Mesenteric fat pad (tissue), 1 donor: ENCODE measurements at places on chromosomes 7 and 10. TPM values are rescaled to one million over a fixed set of nuclear protein-coding genes. Genes with fewer than 3 reads are reported as not detected.

DNA sequence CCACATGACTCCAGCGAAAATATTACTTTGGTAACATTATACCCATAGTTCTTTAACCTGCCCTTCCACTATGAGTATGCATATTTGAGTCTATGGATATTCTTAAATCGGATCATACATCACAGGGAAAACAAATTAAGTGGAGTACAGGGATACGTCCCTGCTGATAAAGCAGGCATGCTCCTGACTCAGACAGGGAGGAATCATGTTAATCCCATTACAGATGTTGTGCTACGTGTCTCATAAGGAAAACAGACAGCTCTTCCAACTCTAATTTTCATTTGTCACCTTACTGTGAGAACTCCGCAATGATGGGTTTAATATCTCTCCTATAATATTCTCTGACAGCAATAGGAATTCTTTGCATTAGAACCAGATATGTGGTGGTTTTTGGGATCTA lies 469.5 kb upstream of the POM121L12 start:
- DNase-seq, result no peak

DNA sequence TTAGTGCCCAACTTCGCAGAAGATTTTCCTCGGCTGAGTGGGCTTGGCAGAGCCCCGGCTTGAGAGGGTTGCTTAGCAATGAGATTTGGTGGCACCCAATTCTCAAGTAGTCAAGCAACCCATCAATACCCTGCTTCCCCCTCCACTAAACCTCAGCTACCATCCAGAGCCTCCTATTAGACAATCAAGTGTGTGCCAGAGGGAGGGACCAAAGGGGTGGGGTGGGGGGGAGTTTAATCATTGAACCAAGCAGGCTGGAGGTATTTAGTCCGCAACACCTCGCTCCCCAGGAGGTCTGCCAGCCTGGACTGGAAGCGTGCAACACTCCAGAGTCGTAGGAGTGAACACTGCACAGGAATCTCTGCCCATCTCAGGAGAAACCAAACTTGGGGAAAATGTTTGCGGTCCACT lies at the start of gene HKDC1:
TSS of gene HKDC1 (plus strand) at position 292 of the 411 bp plus-strand sequence. CDS start at position 396, 104 bp downstream.
- DNase-seq, result no peak

- DNase-seq, result peak; percentile 74
Observed at GRCh38 chr7:19144661-19145433, at the start of gene FERD3L. FERD3L (minus strand) TSS chr7:19145421; CDS start chr7:19145362, 59 bp downstream.

GRCh38 chr10:103877861-103878260 lies 22.5 kb upstream of the SH3PXD2A start:
- DNase-seq, result no peak

- no peak for DNase-seq
Observed at GRCh38 chr7:2087744-2088143, 145.0 kb downstream of the MAD1L1 start.

- DNase-seq, result no peak
Observed at GRCh38 chr10:113384181-113384580, 168.7 kb upstream of the HABP2 start.

GRCh38 chr7:1716263-1717094 lies 46.4 kb downstream of the ELFN1 start:
- no peak for DNase-seq

DNA sequence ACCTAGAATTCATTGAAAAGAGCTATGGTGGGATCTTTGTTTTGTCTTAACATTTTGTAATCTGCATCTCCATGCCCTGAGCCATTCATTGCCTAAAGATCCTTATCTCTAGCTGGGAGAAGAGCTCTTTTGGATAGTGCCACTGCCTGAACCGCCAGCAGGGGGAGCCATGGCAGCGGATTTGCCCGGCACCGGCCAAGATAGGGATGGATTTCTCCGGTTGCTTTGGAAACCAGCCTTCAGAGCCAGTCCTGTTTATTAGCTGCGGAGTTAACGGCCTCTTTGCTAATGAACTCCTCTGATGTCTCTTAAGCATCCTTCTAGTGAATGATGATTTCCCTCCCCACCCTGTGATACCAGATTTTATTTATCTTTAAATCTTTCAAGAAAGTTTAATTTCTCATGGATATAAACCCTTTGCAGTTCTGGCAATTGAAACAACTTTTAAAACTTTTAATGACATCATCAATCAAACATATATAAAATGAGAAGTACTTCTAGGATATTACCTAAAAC lies 58.2 kb upstream of the LYZL2 start:
- no peak for DNase-seq

- DNase-seq, result no peak
Observed at GRCh38 chr10:19629567-19629966, 186.7 kb upstream of the PLXDC2 start.

Gene PLXDC2
- 58.7 TPM for total RNA-seq
